Hematopoietic multipotent progenitor cell (in vitro differentiated cells): ENCODE measurements at places on chromosomes 5 and 9.

DNA sequence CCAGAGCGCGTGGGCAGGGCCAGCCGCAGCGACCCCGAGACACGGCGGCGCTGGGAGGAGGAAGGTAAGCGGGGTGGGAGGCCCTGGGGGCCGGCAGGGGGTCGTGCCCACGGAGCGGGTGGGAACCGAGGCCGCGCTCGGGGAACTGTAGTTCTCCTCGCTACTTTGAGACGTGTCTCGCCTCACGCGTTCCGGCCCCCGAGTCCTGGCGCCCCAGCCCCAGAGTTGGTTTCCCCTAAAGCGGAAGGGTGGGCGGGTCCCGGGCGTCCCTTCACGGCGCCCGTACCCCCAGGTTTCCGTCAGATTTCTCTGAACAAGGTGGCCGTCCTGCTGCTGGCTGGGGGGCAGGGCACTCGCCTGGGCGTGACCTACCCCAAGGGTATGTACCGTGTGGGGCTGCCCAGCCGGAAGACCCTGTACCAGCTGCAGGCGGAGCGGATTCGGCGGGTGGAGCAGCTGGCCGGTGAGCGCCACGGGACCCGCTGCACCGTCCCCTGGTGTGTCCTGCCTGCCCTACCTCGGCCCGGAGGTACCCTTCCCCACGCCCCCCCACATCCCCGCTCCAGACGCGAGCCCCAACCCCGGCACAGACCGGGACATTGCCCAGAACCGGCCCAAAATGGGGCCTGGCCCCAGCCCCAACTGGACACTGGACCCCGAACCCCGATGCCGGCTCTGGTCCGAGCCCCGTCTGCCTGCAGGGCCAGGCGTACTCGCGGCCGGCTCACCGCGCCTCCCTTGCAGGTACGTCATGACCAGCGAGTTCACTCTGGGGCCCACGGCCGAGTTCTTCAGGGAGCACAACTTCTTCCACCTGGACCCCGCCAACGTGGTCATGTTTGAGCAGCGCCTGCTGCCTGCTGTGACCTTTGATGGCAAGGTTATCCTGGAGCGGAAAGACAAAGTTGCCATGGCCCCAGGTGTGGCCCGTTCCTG, 709 bp downstream of the UAP1L1 start:
- DNase-seq: no peak

- DNase-seq: no peak
Observed at GRCh38 chr5:163658702-163659567, 153.5 kb downstream of the MAT2B start.

GRCh38 chr5:69512740-69513260, 20.2 kb downstream of the OCLN start:
- DNase-seq: no peak

DNA sequence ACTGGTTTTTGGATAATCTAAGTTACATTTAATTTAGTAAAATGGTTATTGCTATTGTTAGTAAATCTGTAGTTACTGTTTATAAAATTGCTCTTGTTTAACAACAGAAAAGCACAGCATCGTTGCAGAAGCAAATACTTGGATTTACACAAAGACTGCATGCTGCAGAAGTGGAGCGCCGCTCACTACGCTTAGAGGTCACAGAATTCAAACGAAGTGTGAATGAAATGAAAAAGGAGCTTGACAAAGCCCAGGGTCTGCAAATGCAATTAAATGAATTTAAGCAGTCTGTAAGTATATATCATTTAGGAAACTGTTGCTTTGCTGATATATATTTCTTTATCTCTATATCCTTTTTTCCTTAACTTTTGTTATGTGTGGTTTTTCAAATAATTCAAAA, 226.0 kb downstream of the CCDC171 start:
- no peak for DNase-seq
